ENCODE measurements at places on chromosomes 2 and 18.

DNA sequence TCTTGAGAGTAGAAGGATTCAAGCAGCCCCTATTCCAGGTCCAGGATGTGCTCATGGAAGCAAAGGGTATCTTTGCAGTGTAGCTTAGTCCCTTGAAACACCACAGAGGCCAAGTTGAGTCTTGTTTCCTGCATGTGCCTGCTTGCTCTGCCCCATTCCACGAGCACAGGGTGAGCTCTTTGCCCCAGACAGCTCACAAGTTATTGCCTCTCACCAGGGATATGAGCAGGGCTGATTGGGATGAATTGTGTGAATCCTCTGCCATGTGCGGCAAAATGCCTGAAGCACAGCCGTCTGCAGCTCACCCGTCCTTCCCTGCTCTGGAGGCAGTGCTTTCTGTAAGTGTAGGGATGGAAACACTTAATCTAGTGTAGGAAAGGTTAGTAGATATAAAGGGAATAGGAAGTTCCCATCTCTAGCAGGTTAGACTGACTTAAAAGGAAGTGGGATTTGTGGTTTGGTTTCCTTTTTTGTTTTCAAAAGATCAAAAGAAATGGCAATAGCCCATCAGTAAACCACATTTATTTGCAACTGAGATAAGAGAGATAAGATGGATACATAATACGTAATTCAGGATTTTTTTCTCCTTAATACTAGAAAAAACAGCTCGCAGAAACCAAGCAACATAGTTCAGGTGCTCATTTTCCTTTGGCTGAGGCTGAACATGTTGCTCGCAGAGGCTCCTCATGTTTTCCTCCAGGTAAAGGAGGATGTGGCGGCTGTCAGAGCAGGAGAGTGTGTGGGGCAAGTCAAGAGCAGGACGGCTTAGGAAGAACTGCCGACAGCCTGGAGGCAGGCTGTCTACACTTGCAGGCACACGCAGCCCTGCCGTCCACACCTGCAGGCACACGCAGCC, 41.4 kb downstream of the TMEM182 start:
- DNase-seq, result no peak

DNA sequence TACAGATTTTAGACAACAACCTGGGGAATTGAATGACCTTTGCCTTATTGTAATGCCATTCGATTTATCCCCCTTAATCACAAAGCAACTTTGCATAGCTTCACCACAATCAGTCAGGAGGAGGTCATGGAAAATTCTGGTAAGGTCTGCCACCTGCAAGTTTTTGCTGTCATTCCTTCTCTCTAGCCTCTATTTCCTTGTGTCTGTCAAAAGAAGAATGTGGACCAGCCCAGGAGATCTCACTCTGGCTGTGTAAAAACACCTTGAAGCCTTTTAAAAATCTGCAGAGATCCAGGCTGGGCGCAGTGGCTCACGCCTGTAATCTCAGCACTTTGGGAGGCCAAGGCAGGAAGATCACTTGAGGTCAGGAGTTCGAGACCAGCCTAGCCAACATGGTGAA, 74.1 kb upstream of the BZW1 start:
- no peak for DNase-seq

DNA sequence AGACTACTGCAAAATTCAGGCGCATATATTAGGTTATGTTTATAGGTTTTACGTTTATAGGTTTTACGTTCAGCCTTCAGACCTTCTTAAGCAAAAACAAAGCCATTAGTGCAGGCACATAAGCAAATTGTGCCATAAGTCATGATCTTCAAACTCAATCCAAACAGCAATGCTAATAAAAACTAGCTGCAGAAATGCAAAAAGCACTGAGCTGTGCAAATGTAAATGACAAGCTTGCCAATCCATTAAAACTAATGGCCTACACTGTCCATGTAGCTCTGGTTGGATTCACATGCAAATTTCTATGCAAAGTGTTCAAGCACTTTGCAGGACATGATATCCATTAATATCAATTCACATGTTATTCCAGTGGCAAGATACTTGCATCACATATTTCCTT, 50.9 kb downstream of the LRPPRC start:
- DNase-seq, result no peak

- DNase-seq, result no peak
Measured at GRCh38 chr18:44541781-44542180, 138.9 kb upstream of the SETBP1 start.

- no peak for DNase-seq
Measured at GRCh38 chr2:158178646-158179045, 77.0 kb downstream of the UPP2 start.

DNA sequence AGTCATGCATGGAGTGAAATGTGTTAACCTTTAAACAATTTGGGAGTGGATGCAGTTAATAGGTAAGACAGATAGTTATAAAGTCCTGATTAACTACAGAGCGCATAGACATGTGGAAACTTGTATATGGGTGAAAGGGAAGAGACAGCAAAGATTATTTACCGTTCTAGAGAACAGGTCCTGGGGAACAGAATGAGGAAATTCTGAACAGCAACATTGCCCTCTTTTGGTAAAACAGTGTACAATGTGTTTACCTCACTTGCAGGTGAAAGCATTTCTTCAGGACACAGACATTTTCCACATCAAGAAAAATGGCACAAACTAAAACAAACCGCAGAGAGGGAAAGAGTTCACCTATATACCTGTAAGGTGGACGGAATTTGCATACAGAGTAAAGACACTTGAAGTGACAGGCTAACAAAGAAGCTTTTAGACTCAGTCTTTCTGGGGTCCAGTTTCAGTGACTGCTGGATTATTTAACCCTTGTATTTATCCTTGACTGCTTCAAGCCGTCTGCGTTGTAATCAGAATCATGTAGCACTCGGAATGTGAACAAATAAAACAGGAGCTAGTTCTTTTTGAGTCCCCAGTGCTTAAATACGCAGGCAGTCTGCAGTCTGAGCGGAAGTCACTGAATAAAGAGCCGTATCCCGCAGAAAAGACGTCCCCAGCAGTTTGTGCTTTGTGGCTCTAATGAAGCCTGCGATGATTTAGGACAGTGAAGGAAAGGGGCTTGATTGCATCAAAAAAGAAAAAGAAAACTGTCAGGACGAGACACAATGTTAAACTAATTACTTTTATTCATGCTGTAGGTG, 364.8 kb upstream of the GALNT5 start:
- no peak for DNase-seq
